Calu3 (cell line): ENCODE measurements at places on chromosomes 7 and 10.

DNA sequence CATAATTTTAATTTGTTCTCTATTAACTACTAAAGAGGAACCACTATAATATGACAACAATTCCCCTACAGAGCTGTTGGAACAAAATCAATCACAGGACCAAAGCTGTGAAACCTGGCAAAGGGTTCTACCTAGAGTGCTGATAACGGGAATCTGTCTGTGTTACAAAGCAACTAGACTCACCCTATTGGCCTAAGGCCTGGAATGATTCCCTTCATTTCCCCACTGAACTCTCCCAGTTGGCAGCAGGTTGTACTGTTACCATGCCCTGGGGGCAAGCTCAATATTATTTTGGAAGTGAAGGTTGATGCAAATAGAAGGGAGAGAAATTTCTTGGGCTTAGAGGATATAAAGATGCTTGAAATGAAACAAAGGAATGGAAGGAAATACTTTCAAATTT, 81.8 kb downstream of the SEMA3A start:
- no peak for DNase-seq

GRCh38 chr10:118308664-118309063, 33.5 kb downstream of the FAM204A start:
- DNase-seq, result no peak

GRCh38 chr10:13709931-13710650, 123.3 kb downstream of the PRPF18 start:
- no peak for DNase-seq

GRCh38 chr7:2860627-2861133, 16.6 kb upstream of the GNA12 start:
- DNase-seq, result peak; percentile 93

- peak; percentile 33 for DNase-seq
These were observed 62.0 kb upstream of the AKR1E2 start for GRCh38 chr10:4763960-4764428.

GRCh38 chr10:122044713-122045112, 55.8 kb downstream of the TACC2 start:
- DNase-seq, result no peak

DNA sequence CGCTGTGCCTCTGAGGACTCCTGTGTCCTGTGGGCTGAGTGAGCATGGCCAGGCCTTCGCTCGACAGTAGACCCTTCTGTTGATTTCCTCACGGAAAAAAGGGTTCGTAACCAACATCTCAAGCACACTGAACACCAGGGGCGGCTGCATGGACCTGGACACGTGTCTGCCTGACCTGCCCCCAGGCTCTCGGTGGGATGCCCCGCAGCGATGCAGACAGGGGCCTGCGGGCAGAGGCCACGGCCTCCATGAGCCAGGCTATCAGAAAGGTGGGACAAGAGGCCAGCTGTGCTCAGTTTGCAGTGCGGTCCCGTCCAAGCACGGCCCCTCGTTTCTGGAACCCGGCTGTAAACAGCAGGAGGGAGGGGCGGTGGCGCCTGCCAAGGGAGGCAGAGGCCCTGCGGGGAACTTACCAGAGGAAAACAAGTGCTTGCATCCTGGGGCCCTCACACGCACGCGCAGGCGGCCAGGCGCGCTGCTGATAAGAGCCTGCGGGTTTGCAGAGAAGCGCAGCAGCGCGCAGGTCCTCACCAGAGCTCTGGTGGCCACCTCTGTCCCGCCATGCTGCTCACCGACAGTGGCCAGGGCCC, 10.6 kb downstream of the GPR146 start:
- no peak for DNase-seq
